ENCODE measurements at places on chromosomes 1 and 21.

- no peak for DNase-seq
Measured at GRCh38 chr1:191590578-191590977, 567.7 kb upstream of the RGS18 start.

- DNase-seq, result no peak
Measured at GRCh38 chr21:42352441-42353095, 1.8 kb upstream of the TFF2 start.

DNA sequence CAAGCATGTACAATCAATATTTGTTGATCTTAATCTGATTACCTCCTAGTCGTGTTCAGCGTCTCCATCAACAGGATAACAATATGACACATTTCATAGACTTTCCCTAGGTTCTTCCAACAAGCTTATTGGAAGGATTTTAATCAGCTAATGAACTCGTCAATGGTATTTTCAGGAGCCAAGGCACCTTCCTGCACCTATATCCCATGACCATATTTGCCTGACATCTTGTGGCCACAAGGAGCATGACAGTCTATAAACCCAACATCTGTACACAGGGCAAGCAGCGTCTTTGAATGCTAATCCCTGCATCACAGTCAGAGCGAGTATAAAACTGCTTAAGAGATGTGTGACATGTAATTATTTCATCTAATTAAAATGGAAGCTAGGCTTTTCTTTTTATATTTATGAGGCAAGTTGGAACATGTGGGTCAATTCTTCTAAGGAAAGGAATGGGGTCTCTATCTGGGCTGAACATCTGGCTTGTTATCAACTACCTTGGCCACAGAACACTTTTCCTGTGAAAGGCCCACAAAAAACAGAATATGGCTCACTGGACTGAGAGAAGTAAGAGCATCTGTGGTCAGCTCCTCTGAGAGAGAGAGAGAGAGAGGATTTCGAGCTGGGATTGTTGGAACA lies 388.8 kb downstream of the NTNG1 start:
- peak; percentile 21 for DNase-seq

DNA sequence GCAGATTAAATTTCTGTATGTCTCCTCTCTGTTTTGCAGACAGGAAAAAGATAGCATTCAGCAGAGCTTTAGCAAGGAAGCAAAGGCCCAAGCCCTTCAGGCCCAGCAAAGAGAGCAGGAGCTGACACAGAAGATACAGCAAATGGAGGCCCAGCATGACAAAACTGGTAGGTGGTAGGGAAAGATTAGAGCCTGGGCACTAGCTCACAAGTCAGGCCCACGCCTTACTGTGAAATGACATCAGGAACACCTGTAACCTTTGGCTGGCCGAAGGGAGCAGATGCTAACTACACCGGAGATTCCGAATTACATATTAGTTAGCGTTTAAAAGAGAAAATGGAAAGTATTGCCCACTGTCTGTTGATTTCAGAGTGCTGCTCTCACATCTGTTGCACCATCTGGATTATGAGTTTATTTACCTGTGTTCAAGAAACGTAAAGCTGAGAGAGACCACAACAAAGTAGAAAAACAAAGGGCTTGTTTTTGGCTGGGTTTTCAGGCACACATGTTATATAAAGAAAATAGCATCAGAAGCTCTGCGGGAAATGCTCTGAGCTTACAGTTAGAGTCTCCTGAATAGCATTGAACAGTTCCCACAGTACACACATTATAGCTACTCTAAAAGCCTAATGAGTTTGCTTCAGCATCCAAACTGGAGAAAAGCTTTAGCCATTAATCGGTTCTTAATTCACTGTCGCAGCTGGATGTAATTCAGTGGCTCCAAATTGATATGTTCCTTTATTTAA lies 160.0 kb downstream of the SDCCAG8 start:
- no peak for DNase-seq

DNA sequence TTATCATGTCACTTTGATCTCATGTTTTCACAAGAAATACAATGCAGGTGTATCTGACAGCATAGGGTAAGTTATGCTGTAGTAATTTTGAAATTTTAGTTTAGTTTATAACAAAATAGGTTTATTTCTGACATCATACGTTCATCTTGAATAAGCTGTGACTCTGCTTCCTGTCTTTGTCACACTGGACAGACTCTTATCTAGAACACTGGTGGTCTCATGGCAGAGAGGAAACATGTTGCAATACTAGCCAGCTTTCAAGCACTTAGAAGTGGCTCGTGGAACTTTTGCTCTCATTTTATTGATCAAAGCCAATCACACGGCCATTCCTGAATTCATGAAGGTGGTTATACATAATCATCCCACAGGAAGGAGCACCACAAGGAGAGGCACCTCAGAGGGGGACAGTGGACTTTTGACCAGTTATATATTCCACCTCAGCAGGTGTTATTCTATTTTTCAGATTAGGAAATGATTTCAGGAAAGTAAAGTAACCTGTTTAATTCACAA lies 46.5 kb downstream of the CYP2J2 start:
- DNase-seq, result no peak
